ENCODE measurements at places on chromosomes 12 and 14.

DNA sequence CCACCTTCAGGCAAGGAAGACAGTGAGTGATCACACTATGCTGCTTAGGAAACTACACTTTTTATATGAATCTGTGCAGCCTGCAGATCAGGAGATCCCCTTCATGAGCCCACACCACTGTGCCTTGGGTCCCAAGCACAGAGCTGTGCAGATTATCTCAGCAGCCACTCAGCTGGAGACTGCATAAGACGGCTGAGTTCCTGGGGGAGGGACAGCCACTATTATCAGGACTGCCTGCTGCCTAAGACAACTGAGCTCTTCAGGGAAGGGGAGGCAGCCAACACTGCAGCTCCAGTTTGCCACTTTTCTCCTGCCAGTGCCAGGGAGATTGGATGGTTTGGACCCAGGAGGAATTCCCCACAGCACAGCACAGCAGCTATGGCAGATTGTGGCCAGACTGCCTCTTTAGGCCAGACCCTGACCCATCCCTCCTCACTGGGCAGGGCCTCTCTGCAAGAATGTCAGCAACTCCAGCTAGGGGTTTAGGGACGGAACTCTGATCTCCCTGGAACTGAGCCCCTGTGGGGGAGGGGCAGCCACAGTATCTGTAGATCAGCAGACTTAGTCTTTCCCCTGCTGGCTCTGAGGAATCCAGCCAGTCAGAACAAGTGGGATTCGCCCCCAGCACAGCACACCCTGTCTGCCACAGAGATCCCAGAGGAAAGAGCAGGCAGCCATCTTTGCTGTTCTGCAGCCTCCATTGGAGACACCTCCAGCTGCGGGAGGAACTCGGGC lies 141.3 kb downstream of the KLHL28 start:
- DNase-seq: no peak

- DNase-seq: no peak
These were observed 623.0 kb downstream of the AACS start for GRCh38 chr12:125688223-125688622.

DNA sequence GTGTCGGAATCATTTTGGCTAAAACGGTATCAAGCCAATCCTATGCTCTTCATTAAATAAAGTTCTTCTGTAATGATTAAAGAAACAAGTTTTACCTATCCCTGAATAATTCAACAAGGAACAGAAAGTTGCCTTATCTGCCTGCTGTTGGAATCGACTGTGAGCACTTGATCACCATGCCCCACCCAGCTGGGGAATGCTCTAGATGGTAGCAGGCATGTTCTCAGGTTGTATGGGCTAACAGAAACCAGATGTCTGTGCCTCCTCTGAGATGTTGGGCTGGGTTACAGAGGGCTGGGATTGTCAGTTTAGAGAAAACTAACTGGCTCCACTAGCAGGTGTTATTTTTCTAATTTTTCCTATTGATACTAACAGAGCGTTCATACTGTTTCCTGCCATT lies 28.9 kb downstream of the RTRAF start:
- no peak for DNase-seq

GRCh38 chr14:90560991-90561390 lies 164.2 kb downstream of the CALM1 start:
- DNase-seq: no peak

- no peak for DNase-seq
These were observed 19.4 kb upstream of the FBXO21 start for GRCh38 chr12:117209626-117210025.

All from CD4-positive, alpha-beta T cell treated with Interleukin-15 for 1 hour (primary cell).